ENCODE measurements at places on chromosomes 2 and 18. TPM values are rescaled to one million over a fixed set of nuclear protein-coding genes. Genes with fewer than 3 reads are reported as not detected.

GRCh38 chr2:237320801-237321560, 93.0 kb downstream of the COL6A3 start:
- H3K27me3 ChIP-seq: no peaks in the 10 kb centered on the region
- H3K4me1 ChIP-seq: no peaks in the 10 kb centered on the region
- H3K36me3 ChIP-seq: no peaks in the 10 kb centered on the region
- H3K4me3 ChIP-seq: no peak overlapping the region
- no peak overlapping the region for H3K27ac ChIP-seq

Gene OTX1
- polyA plus RNA-seq: not detected

DNA sequence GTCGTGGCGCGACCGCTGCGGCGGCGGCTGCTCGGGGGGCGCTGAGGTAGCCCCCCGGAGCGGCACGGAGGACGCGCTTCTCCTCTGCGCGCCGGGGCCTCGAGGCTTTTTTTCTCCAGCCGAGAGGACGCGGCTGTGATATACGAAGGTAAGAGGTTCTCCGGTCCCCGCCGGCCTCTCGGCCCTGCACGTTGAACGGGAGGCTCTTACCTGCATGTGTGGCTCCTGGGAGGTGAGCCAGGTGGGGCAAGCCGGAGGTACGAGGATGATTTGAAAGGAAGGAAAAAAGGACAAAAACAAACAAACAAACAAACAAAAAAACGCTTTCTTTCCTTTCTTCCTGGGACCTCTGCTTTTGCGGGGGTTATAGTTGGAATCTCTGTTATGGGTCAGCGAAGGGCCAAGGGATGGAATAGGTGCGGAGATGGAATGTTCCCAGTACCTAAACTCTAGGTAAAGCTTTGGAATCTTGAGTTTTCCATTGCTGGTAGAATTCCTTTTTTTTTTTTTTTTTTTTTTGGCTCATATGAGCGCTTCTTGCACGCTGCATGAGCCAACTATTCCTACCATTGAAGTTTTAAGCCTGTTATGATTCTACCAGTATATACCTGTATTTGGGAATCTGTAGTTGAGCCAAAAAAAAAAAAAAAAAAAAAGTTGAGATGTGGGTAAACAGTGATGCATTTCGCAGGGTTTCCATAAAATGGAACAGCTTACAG, 674 bp downstream of the PTPN4 start:
- peaks cover 34% of the 10 kb centered on the region for H3K4me1 ChIP-seq
- DNase-seq: no peak
- no peaks in the 10 kb centered on the region for H3K27me3 ChIP-seq
- peak overlapping the region; percentile 89 for H3K27ac ChIP-seq

Gene UGT1A3
- not detected for polyA plus RNA-seq

DNA sequence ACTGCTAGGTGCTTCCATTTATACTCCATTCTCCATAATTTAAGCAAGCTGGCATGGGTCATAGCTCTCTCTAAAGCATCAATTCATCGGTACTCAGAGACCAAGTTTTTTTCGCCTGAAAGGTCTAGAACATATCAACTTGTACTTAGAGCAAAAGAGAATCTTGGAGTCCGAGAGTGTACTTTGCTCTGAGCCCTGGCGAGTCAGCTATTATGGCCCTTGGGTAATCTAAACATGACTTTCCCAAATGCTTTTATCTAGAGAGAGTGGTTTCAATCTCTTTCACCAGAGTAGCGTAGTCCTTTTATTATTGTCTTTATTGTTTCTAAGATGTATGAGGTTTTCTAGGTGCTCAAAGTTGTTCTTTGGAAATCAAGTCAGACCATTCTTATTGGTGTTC, 34.4 kb downstream of the MAIP1 start:
- no peak overlapping the region for H3K4me3 ChIP-seq
- H3K36me3 ChIP-seq: no peaks in the 10 kb centered on the region
- no peak for DNase-seq

Gene GKN1
- polyA plus RNA-seq: 2.9 TPM

Data from adrenal gland (tissue), 19 donors.